GM12891 (cell line): ENCODE measurements at places on chromosomes 16 and 17.

DNA sequence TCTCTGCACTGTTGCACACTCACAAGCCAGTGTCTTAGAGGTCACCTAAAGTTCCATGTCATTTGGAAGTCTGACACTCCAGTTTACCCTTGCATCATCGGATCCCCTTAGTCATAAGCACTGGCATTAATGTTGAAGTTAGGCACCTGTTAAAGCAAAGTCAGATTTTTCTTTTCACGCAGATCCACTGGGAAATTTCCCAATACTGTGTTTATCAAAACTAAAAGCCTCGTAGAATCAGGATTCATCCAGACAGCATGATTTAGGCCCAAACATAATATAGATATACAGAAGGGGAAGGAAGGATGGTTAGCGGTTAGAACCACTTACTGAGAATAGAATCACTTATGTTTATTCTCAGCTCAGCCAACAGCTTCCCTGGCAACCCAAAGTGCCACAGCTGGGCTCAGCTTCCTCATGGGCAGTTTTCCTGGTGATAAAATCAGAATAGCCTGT, 30.1 kb upstream of the HAPSTR1 start:
- no peak for DNase-seq

- no peak for DNase-seq
These were observed 110.3 kb downstream of the TOX3 start for GRCh38 chr16:52436339-52437276.

DNA sequence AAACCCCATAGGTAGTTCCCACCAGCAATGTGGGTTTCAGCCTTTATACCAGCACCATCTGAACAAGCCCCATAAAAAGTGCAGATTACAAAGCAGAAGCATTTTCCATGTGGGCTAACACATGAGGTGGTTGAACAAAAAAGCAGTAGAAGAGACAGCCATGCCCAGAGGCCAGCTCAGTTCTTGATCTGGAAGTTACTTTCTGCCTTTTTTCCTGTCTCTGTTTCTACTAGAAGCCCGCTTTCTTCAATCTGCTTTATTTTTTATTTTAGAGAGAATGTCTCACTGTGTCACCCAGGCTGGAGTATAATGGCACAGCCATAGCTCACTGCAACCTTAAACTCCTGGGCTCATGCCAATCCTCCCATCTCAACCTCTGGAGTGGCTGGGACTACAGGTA, 31.5 kb upstream of the APOH start:
- no peak for DNase-seq

DNA sequence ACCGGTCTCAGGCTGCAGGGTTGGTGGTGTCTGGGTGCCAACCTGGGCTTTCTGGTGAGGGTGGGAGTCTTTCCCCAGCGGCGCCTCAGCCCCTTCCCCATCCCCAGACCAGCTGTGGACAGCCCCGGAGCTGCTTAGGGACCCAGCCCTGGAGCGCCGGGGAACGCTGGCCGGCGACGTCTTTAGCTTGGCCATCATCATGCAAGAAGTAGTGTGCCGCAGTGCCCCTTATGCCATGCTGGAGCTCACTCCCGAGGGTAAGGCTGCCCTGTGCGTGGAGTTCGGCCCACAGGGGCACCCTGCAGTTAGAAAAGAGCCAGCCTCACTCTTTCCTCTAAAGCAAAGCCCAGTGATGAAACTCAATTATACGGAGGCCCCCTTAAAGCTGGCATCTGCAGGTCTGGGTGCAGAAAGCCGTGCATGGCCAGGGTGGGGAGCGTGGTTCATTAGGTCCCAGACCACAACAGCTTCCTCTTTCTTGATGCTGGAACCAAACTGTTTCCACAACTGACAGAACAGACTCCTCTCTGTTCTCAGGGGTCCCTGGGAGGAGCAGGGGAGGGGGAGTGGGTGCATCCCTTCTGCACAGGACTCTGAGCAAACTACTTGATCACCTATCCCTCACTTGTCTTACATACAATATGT, 10.7 kb downstream of the GUCY2D start:
- DNase-seq, result no peak

DNA sequence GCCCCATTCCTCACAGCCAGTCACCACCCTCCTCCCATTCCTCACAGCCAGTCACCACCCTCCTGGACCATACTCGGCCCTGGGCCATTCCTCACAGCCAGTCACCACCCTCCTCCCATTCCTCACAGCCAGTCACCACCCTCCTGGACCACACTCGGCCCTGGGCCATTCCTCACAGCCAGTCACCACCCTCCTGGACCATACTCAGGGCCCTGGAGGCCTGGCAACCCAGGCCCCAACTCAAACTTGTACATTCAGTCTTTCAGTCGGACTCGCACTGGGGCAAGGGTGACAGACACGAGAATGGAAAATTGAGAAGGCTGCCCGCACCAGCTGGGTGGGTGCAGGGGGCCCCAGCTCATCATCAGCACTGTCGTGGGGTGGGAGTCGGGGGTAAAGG, 30.4 kb upstream of the FOXK2 start:
- no peak for DNase-seq

GRCh38 chr16:87074641-87075318, 242.4 kb downstream of the C16orf95 start:
- no peak for DNase-seq

- no peak for DNase-seq
These were observed 36.8 kb downstream of the ERCC4 start for GRCh38 chr16:13956635-13957196.

DNA sequence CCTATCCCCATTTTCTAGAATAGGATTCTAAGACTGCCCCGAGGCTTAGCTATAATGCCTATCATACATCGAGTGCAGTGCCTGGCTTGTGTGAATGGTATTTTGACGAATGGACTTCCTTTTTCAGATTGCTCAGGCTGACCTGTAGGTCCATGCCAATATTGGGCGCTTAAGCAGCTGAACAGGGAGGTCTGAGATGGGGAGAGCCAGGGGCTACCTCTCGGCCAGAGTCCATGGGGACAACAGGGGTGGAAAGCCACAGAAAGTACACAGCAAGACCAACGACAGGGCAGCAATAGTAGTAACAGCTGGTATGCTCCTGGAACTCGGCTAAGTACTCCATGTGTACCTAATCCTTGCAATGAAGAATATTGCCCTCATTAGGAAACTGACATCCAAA, 91.7 kb upstream of the WSCD1 start:
- no peak for DNase-seq

DNA sequence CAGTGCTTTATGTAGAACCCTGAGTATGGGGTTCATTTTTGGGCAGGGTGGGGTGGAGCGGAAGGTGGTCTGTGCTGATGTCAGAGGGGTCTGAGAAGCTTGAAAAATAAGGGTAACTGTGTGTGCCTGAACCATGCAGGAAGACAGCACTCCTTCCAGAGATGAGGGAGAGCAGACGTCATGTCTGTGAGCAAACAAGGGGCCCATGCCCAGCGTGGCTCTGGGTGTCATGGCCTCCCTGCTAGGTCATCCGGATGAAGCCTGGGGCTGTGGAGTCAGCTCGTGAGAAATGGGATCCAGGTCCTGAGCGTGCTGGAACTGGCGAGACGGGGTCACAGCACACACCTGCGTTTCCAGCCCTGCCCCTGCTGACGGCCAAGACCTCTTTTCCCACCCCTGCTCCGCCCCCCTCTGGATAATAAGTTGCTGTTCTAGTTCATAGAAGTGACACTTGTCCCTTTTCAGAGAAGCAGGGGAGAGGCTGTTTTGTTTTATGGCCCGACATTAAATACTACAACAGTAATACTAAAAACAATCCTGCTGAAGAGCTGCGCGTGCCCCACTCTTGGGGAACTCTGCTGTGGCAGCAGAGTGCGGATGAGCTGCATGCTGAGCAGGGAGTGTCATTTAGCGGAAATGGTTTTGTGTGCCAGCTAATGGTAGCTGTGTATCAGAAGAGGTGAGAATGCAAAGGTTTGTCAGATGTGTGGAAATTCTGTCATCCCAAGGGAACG, 92.6 kb downstream of the RPTOR start:
- no peak for DNase-seq

DNA sequence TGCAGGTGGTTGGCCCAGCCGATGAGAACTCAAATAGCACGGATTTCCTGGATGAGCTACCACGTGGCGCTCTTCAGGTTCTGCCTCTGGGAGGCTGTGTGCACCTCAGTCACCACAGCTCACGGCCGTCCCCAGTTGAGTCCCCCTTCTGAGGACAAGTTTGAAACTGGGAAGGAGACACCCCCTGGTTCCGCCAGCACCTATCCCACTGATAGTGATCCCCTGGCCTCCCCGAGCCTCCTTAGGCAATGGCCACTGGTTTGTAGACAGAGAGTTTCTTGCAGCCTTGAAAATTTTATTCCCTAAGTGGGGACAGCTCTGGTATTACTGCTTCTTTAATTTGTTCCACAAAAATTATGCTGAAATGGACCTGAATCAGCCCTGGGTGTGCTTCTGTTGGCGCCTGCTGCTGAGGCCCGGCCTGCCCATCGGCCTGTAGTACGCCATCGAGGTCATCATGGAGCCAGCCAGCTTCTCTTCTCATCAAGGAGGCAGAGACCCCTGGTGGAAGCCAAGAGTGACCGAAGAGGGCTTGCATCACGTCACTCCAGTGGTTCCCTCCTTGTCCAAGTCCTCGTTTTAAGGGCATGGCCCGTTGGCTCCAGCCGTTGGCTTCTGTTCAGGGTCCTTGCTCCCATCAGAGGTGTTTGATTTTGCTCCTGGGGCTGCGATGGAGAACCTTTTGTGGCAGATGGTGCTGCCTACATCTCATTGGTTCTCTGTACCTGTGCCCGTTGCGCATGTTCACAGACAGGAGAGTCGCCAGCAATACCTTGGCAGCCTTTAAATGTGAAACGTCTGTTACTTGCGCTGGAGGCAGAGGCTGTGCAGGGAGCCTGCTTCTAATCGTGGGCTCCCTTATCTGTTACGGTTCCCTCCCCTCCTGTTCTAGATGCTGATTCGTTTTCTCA, 9.3 kb downstream of the SMCR8 start:
- no peak for DNase-seq

DNA sequence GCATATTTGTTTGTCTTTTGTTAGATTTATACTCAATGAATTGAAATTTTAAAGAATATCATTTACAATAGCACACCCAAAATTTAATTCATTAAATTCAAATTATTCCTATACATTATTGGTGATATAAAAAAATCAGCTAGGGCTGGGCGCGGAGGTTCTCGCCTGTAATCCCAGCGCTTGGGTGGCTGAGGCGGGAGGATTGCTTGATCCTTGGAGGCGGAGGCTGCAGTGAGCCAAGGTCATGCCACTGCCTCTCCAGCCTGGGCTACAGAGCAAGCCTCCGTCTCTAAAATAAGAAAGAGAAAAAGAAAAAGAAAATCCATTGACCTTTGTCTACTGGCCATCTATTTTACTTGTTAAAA, 4.5 kb upstream of the PRDM7 start:
- DNase-seq, result no peak

DNA sequence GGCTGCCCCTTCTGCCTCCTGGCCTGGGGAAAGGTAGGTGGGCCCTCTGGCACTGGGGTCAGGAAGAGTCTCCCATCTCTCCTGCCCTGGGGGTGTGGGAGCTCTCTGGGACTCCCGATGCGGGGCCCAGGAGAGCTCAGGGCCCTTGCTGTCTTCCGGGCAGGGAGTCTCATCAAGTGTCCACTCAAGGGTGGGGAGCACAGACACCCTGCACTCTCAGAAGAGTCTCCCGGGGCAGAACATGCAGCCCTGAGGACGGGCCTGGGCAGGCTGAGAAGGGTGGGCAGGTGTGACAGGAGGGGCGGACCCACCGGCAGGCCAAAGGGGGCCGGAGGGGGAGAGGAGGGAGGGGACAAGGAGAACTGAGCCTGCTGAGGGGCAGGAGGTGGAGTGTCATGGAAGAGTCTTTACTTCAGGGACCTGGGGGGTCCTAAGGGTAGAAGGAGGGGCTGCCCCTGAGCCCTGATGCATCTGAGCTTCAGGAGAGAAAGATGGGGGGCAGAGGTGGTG, 8.4 kb upstream of the PKMYT1 start:
- no peak for DNase-seq

GRCh38 chr16:24589997-24590396, 50.6 kb downstream of the RBBP6 start:
- no peak for DNase-seq

DNA sequence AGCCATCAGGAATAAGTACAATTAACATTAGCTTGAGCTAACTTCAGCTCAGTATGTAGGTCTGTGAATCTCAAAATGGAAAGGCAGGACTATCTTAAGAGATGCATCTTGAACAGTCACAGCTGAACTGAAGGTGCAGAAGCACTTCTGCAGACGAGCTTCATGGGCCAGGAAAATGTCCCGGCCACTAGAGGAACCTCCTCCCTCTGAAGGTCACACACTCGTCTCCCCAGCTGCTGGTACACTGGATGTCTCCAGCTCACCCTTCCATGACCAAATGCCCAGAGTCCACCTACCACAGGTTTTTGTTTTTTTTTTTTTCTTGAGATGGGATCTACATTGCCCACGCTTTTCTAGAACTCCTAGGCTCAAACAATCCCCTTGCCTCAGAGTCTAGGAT, 33.2 kb downstream of the WDR59 start:
- no peak for DNase-seq

GRCh38 chr16:278863-279366, 1.5 kb upstream of the ARHGDIG start:
- peak; percentile 73 for DNase-seq

GRCh38 chr16:67357561-67357960, 30.9 kb downstream of the LRRC36 start:
- DNase-seq, result no peak

- no peak for DNase-seq
These were observed 157.9 kb downstream of the RPTOR start for GRCh38 chr17:80702315-80703141.

DNA sequence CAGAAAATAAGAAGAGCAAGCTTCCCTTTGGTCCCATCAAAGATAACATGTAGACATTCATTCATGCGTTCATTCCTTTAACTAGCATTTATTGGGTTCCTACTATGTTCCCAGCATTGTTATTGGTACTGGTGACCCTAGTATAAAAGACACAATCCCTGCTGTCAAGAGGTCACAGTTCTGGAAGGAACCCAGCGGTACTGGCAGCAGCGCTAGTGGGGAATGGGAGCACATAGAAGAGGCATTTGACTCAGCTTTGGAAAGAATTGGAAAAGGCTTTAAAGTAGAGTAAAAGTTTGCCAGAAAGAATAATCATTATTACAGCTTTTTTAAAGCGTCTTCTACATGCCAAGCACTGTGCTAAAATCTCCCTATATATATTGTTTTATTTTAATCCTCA, 41.7 kb upstream of the NF1 start:
- no peak for DNase-seq

DNA sequence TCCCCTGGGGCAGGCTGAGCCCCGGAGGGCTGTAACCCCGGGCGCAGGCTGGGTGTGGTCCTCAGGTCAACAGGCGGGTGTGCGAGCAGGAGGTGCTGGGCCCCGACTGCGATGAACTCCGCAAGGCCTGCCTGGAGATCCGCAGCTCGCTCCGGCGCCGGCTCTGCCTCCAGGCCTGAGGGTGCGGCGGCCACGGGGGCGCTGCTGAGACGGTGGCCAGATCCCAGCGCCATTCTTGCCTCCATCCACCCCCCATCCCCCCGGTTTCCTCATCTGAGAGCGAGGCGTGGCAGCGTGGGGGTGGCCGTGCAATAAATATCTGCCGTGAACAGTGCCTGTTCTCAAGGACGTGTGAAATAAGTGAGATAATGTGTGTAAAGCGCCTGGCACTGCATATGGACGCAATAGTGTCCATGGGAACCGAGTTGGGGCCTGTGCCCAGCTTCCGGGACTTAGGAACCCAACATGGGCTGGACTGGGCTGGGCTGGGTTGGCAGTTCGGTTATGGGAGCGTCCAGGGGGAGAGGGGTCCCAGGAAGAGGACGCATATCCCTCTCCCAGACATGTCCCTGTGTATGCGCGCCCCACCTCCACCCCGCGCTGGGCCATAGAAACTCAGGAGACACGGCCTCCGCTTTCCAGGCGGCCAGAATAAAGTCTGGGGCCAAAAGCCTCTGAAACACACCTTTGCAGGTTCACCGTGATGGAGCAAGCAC, 15.0 kb downstream of the ZNF213 start:
- DNase-seq, result no peak

- DNase-seq, result no peak
These were observed 44.8 kb downstream of the METTL16 start for GRCh38 chr17:2466931-2467330.
